AML-193 (cell line): ENCODE measurements at places on chromosomes 4 and X.
A peak's percentile ranks its signal among the peaks of the same experiment; 100 is the strongest.

DNA sequence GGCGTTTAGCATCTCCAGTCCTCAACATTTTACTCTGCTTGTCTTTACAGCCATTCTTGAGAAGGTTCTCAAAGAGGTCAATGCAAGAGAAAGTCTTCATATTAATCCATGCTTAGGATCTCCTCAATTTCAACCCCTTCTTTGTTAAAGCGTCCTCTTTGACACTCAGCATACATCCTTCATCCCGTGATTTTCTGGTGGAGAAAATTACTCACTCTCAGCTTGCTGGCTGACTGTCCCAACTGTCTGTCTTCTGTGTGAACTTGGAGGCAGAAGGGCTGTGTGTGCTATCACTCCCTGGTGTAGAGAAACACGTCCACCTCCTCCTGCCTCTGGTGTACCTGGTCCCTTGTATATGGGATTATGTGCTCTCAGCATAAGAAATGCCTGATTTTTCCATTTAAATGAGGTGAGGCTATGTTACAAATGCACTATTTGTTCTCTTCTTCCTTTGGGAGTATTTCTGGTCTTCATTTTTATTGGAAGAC lies 57.8 kb downstream of the GALNT7 start:
- DNase-seq, result no peak

DNA sequence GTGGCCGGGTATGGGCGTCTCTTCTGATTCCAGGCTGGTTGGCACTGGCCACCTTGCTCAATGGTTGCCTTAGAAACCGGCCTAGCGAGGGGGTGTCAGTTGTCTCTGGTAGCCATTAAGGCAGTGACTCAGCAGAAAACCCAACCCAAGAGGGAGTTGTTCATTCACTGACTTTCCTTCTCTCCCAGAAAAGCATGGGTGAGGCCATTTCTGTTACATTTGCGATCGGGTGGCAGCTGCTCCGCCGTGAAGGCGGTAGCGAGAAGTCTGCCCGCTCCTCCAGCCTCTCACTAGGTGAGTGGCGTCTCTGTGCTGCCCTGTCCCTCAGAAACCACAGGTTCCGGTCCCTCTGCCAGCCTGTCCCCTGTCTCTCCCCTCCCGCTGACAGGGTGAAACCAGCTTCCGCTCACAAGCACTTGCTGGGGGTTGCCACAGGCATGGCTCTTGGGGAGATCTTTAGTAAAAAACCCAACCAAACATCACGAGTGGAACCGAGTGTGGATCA lies 17.4 kb downstream of the IRAK1 start:
- peak; percentile 78 for DNase-seq

DNA sequence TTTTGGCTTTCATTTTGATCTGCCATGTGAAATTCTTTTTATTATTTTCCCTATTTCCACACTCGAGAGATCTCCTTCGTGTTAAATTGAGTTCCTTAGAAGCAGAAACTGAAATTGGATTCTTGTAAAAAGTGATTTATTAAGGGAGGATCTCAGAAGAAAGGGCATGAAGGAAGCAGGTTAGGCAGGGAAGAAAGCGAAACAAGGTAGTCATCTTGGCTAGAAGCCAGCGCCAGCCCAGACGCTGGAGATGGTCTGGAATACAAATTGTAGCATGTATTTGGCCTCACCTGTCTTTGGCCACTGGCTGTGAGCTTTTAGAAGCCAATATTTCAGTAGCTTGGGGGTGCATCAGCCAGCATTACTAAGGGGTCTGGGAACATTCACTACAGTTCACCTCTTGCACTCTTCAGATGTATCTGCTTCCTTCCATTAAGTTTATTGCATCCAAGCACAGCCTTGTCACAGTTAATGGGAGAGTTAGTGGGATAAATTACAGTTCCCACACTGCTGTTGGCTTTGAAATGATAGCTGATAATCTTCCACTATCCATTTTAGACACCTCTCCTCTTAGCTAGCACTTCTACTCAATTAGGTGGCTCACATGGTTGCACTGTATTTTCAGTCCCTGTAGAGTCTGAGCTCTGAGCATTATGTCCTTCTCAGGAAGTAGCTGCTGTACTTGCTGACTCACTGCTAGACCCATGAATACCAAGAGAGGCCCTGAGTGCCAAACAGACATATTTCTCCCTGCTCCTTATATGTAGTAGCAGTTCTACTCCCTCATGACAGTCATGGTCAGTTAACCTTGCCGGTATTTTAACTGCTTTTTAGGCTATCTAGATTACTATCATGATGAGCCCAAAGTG lies 14.6 kb downstream of the GRXCR1 start:
- no peak for DNase-seq

DNA sequence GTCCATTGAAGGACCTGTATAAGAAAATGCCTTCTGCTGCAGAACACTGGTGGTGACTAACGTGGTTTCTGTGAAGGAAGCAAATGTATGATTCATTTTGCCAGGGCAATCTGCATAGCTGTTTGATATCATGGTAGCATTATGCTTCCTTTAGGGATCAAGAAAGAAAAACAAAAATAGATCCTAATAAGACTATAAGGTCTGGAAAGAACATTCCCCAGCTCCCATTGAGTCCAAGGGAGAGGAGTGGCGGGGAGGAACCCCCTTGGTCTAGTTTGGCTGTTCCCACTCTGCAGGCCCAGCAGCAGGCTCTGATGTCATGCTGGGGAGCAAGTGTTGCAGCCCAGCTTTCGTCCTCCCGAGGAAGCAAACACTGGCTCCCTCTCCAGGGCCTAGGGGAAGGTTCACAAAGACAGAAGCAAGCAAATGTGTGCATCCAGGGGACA lies 154.5 kb upstream of the GALNT7 start:
- DNase-seq, result no peak

GRCh38 chrX:46611658-46612362 lies 38.2 kb downstream of the CHST7 start:
- DNase-seq, result no peak

GRCh38 chr4:185654965-185655554 lies 119.8 kb upstream of the PDLIM3 start:
- DNase-seq, result no peak
